ENCODE measurements at places on chromosomes 5 and 9.

GRCh38 chr9:126631254-126631653 is 17.5 kb downstream of the LMX1B start:
- no peak for DNase-seq

- no peak for DNase-seq
Measured at GRCh38 chr5:531749-532315, 7.6 kb upstream of the SLC9A3 start.

DNA sequence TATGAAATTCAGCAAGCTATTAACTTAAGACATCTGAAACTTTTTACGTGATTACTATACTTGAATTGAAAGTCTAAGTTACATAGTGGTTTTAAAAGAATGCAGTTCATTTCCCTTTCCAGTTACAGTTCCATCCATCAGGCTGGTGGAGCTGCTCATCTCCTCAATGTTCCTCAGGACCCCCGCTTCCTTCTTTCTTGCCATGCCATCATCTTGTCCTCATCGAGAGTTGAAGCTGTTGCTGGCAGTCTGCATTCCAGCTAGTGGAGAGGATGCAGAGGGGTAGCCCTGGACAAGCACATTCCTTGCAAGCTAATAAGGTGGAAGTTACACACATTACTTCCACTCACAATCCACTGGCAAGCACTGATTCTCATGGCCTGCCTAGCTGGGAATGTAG is 8.8 kb upstream of the RNF183 start:
- DNase-seq: peak; percentile 30

- no peak for DNase-seq
Measured at GRCh38 chr5:95424016-95424415, 32.9 kb downstream of the FAM81B start.

GRCh38 chr5:142754031-142754430 is 16.1 kb upstream of the ARHGAP26 start:
- DNase-seq: no peak

GRCh38 chr9:132231019-132231701 is 69.3 kb downstream of the NTNG2 start:
- no peak for DNase-seq

- DNase-seq: no peak
Measured at GRCh38 chr5:127846884-127847283, 143.7 kb downstream of the CCDC192 start.

DNA sequence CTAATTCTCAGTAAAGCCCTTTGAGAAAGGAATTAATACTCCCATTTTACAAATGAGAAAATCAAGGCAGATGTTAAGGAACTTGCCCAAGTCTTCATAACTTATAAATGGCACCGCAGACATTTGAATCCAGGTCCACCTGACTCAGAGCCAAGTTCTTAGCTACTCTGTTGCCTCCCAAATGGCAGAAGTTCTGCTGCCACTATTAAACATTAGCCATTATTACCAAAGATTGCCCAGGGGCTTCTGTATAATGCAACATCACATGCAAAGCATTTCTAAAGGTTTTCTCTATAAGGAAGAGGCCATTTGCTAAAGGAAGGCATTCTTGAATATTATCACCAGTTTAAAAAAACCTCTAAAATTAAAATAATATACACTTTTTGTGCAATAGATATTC is 28.3 kb downstream of the TPD52L3 start:
- DNase-seq: peak; percentile 20

DNA sequence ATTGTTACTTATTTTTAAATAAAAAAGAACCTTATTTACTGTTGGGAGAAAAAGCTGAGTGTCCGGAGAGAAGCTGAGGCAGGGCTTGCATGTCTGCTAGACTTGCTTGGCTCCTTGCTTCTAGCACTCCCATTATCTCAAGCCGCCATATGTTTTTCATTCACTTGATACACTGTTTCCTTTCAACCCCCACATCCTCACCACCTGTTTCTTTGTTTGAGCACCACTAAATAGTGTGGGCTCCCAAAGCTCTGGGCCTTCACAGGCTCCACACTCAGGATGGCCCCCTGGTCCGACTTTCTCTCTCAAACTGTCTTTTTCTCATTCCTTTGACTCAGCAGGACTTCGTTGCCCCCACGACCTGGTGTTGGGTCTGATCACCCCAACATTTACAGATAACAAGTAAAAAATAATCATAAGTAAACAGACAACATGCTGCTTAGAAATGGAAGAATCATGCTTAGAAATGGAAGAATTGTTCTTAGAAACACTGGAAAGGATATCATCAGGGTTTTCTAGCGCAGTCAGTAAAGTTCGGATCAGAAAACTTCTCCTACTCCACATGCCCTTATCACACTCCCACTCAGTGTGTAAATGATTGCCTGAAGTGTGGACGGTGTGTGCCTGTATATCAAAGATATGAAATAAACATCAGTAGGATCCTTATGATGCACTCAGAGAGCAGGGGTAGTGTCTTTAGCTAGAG is 58.5 kb downstream of the APTX start:
- no peak for DNase-seq

DNA sequence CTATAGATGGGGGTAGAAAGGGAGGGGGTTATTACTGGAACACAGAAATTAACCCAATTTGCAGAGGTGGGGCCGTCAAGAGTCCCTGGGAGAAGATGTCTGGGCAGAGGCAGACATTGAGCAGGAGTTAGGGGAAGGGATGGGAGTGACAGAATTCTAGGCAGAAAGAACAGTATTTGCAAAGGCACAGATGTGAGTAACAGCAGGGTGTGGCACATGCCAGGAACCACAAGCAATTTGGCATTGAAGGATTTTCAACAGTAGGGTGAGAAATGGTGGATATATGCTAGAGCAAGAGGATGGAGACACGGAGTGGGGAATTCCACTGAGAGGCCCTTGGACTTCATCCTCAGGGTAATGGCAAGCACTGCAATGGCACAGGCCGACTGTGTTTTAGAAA is 71.6 kb upstream of the FRRS1L start:
- peak; percentile 29 for DNase-seq

- DNase-seq: no peak
Measured at GRCh38 chr5:45622365-45622764, 73.8 kb downstream of the HCN1 start.

- no peak for DNase-seq
Measured at GRCh38 chr9:95429096-95429495, 87.7 kb downstream of the PTCH1 start.

DNA sequence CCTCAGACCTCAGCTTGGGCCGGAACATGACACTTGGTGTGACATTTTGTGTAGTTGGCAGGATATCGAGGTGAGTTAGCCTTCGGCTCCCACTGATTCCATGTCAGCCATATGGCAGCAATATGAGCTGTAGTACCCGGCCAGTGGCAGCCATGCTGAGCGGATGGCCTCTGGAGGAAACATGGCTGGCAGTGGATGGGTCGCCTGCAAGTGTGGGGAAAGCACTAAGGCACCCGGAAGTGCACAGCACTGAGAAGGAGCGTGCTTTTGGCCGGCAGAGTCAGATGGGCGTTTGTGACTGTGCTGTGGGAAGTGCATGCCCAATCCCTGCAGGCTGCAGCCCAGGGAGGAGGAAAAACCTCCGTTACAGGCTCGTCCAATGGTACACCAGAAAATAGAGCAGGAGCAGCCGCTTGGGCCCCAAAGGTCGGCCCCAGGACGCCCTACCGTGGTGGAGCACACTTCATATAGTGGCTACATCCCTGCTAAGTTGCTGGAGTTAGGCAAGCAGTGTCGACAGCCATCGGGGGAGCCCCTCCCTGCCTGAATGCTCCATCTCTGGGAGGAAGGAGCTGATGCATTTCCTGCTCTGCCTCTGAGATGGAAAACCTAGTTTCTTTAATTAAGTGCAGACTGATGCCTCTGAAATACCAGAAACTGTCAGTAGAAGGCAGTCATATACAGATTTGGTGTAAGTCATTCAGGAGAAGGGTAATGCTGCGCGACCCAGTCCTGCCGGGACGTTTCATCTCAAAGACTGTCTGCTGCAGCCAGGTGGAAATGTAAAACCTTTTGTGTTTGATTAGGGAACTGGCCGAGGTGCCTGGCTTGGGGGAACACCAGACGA is 2185.8 kb upstream of the ACO1 start:
- no peak for DNase-seq

GRCh38 chr5:64767959-64768357 is 533 bp downstream of the SREK1IP1 start:
- DNase-seq: peak; percentile 41

DNA sequence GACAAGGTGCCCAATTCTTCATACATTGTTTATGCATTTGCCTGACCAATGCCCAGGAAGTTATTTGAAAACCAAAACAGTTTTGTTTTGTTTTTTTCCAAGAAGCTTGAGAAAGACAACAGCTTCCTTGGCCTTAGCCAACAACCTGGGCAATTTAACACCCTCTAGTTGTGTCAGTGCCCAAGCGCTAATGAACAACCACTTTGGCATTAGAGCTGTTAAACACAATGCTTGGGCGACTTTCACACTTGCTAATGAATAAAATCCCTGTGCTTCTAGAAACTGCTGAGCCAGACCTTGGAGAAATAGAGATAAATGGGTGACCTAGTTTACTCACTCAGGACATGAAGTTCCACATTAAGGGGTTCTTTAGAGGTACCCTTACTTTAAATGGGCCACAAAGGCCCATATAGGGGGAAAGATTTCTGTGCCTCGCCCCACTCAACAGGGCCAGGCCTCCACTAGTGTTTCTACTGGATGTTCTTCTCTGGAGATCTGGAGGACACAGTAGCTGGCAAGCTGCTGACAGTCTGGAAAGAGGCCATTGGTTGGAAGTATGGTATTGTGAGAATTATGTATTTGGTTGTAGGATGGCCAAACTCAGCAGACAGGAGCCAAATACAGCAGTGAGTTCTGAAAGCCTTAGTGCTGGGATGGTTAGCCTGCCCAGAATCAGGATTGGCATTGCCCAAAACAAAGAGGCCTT is 179.8 kb downstream of the DOCK8 start:
- no peak for DNase-seq

DNA sequence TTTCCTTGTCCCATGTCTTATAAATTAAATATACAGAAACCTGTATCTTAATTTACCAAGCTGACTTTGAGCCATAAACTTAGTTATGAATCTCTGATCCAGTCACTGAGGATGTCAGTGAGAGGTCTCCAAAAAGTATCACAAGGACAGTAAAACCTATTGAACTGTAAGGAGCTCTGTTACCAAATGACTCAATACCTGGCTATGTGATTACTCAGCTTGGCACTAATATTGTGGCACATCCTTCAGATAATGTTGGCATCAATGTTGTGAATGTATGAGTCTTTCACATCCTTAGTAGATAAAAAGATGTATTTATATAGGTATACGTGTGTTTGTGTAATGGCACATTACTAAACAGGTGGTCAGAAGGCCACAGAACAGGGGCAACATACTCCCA is 18.0 kb upstream of the CAPSL start:
- DNase-seq: no peak

- peak; percentile 26 for DNase-seq
Measured at GRCh38 chr5:101687349-101687985, 608.6 kb downstream of the SLCO4C1 start.

DNA sequence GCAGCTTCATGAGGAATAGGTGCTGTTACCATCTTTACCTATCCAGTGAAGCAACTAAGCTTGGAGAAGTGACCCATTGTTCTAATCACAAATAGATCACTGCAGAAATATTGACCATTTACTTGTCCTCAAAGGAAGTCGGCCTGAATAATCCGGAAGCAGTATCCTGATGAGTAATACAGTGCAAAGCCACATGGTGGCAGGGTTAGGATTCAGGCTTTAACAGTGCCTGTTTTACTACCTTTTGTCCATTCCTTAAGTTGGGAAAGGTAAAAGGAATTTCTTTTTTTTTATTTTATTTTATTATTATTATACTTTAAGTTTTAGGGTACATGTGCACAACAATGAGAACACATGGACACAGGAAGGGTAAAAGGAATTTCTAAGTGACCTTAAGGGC is 336.3 kb downstream of the KDM4C start:
- DNase-seq: peak; percentile 10

DNA sequence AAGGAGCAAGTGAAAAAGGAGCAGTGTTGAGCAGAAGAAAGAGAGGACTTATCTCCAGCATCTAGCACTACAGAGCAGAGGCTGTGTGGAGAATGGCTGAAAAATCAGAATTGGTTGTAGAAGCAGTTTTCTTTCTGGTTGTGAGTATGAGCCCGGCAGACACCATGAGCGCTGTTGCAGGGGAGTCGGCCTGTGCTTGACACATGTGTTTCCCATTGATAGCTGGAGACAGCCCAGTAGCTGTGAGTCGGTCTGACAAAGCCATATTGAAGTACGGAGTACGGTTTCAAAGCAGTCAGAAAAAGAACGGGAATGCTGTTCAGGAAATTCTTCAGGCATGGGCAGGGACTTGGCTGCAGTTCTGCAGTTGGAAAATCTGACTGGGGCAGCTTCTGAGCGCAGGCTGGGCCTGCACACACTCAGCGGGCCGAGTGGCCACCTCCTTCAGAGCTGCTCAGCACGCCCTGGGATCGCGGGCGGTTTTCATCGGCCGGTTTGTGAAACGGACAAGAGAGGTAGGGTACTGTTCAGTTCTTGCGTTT is at the start of gene SGCD:
TSS of gene SGCD (plus strand) at position 447 of the 542 bp plus-strand sequence.
- peak; percentile 94 for DNase-seq

GRCh38 chr9:117725426-117725887 is 21.3 kb downstream of the TLR4 start:
- DNase-seq: peak; percentile 44

GRCh38 chr9:16688814-16689213 is 181.7 kb downstream of the BNC2 start:
- no peak for DNase-seq

GRCh38 chr5:154059039-154059430 is 20.3 kb downstream of the MFAP3 start:
- DNase-seq: no peak

- peak; percentile 65 for DNase-seq
Measured at GRCh38 chr5:72956324-72957140, 691 bp downstream of the FCHO2 start.

DNA sequence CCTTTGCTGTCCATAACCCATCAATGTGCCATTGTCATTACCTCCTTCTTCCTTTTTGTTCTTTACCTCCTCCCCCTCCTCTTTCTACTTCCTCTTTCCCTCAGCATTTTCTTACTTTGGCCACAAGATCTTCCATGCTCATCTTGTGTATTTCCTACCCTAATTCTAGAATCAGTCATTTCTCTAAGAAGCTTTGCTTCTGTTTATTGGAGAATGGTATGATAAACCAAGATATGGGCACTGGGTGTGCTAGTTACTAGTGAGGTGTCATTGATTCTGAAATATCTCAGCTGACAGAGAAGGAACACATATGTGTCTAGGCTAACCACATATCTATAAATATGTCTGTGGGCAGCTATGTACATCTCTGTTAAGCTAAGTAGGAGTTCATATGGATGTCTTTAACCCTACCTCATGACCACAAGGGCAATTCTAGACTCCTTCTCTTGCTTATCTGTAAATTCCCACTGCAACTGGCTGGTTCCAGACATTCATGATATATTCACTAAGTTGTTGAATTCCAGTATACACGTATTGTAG is 2051.3 kb upstream of the CDH9 start:
- no peak for DNase-seq

- DNase-seq: peak; percentile 1
Measured at GRCh38 chr5:19950897-19951296, 37.1 kb downstream of the CDH18 start.

- DNase-seq: no peak
Measured at GRCh38 chr5:89934069-89934468, 475.5 kb downstream of the CETN3 start.

GRCh38 chr9:120861935-120862334 is 15.1 kb downstream of the PHF19 start:
- no peak for DNase-seq

Data from EH (cell line).